Esophagus (tissue), 2 donors: ENCODE measurements at places on chromosomes 7 and 10. TPM values are rescaled to one million over a fixed set of nuclear protein-coding genes. Genes with fewer than 3 reads are reported as not detected.

Gene MLXIPL
- polyA plus RNA-seq = 4.5 TPM

Gene FAM131B
- polyA plus RNA-seq = 0.28 TPM

Gene SLIT1
- 0.02 TPM for polyA plus RNA-seq

Gene LUC7L2
- 31.8 TPM for polyA plus RNA-seq

Gene DPP6
- 0.60 TPM for polyA plus RNA-seq

Gene AOAH
- polyA plus RNA-seq = 0.71 TPM
